ENCODE measurements at places on chromosomes 5 and 9.

DNA sequence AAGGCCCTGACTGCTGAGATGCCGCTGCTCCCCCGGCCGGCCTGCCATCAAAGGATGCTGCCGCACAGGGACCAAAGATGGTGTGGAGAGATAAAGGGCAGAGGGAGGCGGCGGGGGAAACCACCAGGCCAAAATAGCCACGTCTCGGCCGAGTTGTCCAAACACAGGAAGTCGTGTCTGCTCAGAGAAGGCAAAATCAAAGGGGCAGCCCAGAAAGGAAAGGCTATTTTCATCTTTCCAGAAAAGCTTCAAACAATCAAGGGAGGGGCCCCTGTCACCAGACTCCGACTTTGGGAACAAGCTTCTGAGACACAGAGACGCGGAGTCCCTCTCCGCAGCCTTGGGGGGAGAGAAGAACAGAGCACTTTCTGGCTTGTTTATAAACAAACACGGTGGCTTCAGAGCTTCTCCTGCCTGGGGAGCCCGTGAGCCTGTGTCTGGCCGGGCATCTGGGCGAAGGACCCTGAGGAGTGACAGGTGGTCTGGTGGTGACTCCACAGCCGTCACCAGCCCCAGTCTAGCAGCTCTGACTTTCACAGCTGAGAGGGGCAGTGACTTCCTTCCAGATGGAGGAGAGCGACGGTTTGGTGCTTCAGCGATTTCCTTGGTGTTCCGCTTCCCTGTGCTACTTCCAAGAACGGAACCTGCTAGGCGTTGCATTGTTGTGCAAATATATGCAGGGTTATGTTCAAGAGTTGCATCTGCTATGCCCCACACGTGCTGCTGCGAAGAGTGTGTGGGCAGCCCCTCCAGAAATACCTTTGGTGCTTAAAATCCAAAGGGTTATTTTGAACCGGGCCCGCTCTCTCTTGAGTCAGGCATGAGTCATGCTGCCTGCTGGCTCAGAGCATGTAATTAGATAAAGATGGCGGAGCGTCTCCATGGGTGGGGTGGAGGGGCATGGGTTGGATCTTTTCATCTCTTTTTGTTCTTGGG lies 24.0 kb downstream of the ADAMTSL2 start:
- no peak for DNase-seq

GRCh38 chr5:123111502-123111901 lies 22.5 kb downstream of the PRDM6 start:
- DNase-seq, result no peak

DNA sequence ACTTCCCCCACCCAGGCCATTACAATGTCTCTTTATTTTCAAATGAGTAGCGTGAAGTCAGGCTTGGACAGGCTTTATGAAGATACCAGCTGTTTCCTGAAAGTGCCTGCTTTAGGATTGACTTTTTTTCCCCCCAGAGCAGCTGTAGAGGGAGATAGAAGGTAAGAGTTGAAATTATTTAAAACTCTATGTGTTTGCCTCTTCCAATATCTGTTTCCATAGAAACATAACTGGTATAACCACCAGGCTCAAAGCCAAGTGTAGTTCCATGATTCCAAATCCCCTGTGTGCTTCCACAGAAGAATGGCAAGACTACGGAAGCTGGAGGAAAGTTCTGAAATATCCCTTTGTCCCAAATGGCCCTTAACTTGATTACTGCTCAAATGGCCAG lies 87.4 kb upstream of the TBC1D2 start:
- DNase-seq, result no peak

DNA sequence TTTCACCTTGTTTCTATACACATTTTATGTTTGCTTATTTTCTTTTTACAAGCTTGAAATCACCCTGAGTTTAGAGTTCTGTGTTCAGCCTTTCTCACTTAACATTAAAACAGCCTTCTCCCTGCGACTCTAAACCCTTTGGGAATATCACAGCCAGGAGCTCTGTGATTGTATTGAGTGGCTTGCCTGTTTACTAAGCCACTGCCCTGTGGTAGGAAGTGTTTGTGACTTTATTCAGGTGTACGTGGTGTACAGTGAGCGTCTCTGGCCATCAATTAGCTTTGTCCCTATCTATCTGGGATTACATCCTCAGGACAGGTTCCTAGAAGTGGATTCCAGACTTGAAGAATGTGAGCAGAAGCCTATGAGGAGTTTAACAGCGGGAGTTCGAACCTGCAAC lies 11.0 kb upstream of the NEURL1B start:
- peak; percentile 15 for DNase-seq

GRCh38 chr5:57575839-57576238 lies 93.2 kb upstream of the ACTBL2 start:
- DNase-seq, result no peak

- DNase-seq, result no peak
These were observed 7.1 kb upstream of the AGPAT2 start for GRCh38 chr9:136694163-136694871.

DNA sequence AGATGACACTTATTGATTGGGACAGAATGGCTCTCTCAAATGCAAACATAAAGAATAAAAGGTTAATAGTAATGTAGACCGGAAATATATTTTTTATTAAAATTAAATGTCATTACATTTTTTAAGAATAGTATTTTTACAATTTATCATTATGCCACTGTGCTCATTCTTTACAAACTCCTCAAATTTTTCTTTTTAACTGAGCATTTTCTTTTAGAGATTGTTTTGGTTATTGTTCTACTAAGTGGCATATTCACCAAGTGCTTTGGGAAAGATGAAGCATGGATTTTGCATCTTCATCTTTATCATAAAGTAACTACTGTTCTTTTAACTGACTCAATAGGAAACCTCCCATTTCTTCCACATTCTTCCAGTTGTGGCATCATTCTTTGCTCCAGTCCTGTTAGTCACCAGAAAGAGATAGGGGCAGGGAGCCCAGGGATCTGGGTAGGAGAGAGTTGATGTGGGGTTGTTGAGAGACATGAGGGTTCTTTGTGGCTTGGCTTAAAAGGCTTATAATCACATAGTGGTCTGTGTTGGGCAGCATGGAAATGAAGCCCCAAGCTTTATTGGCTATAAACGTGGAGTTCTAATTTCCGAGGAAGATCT lies 69.8 kb downstream of the SYK start:
- no peak for DNase-seq
